ENCODE measurements at places on chromosomes 2 and 18. TPM values are rescaled to one million over a fixed set of nuclear protein-coding genes. Genes with fewer than 3 reads are reported as not detected.
A peak's percentile ranks its signal among the peaks of the same experiment; 100 is the strongest.

GRCh38 chr2:128306081-128306930, 12.4 kb downstream of the HS6ST1 start:
- peak; percentile 70 for DNase-seq

GRCh38 chr2:233290051-233290845, 17.4 kb upstream of the SAG start:
- no peak for DNase-seq

Gene METTL4
- 11.3 TPM for total RNA-seq

- DNase-seq = no peak
Observed at GRCh38 chr18:10161315-10161714, 247.5 kb downstream of the VAPA start.

GRCh38 chr18:3794537-3795348, 344.8 kb downstream of the TGIF1 start:
- DNase-seq = peak; percentile 33

- DNase-seq = no peak
Observed at GRCh38 chr2:105062158-105062557, 24.3 kb downstream of the MRPS9 start.

DNA sequence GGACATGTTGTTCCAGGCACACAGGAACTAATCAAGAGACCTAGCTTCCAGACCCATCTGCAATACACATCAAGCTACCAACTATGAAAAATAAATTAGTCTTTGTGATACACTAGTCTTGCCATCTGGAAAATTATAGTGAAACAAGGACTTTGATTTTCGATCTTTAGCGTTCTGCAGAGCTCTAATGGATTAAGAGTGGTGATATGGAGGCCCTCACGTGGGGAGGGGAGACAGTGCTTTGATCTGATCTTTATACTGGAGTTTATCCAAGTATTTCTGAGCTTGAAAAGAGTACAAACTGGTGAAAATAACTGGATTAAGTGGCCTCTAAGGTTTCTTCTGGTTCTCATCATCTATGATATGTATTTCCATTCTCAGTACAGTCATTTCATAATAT, 273.4 kb upstream of the CDH7 start:
- DNase-seq = no peak

GRCh38 chr2:215746887-215747615, 266.3 kb downstream of the MREG start:
- no peak for DNase-seq

DNA sequence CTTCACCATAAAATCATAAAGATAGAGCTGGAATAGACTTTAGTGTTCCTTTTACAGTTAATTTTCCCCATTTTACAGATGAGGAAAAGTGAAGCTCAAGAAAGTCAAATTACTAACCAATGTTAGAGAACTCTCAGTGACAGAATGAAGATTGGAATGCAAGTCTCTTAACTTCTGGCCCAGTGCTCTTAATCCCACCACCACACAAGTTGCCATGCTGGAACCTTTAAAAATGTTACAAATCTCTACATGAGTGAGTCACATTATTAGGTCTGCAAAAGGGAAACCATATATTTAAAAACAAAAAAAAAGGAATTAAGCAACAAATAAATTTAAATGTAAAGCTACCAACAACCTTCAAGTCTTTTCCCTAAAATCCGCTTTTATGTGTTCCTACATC, 3.5 kb downstream of the NCKAP1 start:
- no peak for DNase-seq

DNA sequence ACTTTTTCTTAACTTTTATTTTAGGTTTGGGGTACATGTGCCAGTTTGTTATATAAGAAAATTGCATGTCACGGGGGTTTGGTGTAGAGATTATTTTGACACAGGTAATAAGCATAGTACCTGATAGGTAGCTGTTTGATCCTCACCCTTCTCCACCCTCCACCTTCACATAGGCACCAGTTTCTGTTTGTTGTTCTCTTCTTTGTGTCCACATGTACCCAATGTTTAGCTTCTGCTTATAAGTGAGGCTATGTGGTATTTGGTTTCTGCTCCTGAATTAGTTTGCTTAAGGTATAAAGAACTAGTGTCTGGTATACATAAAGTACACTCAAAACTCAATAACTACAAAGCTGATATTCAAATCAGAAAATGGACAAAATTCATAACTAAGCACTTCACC, 654.6 kb upstream of the LINC00305 start:
- DNase-seq = no peak

DNA sequence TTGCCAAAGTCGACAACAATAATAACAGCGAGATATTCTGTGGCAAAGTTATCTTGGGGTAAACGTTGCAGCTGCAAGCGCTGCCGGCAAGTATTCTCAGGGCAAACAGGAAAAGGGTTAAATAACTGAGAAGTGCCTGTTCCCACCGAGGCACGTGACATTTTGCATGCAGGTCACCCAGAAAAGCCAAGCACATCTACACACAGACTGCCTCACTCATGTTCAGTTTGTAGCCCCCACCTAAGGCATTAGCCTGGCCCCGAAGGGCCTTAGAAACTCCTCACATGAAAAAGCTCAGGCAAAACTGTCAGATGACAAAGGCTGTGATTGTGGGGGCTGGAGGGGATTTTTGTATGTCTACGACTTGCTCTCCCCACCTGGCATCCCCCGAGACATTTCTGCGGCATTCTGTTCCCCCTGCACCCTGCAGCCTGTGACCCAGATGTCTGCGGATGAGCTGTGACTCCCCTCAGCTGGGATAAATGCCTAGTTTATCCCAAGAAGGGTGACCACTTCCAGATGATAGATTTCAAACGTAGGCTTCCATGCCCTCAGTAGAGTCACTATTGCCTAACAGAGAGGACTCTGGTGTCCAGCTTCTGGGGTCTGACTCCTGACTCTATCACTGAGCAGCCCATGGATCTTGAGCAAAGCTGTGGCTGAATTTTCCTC, 215.2 kb upstream of the SIX2 start:
- DNase-seq = no peak

Gene HOXD12
- total RNA-seq = not detected

GRCh38 chr2:30622452-30622851, 175.4 kb downstream of the LCLAT1 start:
- DNase-seq = no peak

Gene ANKRD53
- total RNA-seq = 2.1 TPM

DNA sequence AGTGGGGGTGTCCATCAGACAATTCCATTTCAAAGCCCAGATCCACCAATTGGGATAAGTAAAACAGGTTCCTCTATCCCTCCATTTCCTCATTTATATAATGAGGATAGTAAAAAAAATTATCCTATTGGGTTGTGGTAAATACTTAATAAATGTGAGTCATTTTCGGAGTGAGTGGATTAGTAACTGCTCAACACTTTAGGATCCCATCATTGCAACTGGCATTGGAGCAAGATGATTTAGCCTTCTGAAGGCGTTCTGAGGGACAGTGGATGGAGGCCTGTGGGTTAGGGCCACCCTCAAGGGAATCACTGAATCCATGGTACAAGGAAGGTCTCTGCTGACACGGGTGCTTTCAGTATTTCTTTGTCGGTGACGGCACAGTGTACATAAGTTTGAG, 108.6 kb upstream of the FZD7 start:
- no peak for DNase-seq

GRCh38 chr18:24799176-24799575, 338.7 kb downstream of the HRH4 start:
- no peak for DNase-seq

Gene COL5A2
- 620 TPM for total RNA-seq

Gene PAX8
- 0.30 TPM for total RNA-seq

DNA sequence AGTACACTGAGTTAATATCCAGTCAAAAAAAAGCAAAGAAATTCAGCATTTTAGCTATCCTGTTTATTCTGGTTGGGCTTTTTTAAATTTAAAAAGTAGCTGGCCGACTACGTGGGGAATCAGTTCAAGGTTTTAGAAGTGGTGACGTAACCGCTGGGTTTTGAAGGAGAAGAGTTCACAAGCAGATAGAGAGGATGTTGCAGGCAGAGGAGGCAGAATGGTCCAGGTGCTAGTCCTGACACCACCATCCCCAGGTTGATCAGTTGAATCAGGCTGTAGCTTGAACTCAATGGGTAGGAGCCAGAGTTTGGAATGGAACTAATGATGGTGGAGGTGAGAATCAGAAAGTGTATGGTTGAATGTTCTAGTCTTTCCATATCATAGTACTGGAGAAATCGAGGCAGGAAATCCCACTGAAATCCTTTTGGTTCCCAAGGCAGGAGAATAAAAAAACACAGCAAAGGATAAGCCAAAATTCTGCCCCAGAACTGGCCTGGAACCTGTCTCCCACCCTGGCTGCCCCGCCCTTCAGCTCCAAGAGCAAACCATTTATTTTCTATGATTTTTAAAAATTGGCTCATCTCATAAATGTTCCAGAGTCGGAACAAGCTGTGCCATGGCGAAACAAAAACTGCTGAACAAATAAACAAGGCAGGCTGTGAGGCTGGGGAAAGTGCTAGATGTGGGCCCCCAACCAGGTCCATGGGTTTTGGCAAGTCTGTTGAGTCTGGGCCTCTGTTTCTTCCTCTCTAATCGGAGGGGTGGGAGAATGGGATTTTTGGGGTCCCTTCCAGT, 44.0 kb downstream of the SLC4A1AP start:
- no peak for DNase-seq

- peak; percentile 21 for DNase-seq
Observed at GRCh38 chr2:26274058-26274613, 29.4 kb downstream of the HADHB start.

- DNase-seq = no peak
Observed at GRCh38 chr2:217033186-217033585, 173.3 kb upstream of the TNP1 start.

Gene LRRTM4
- total RNA-seq = 0.89 TPM

DNA sequence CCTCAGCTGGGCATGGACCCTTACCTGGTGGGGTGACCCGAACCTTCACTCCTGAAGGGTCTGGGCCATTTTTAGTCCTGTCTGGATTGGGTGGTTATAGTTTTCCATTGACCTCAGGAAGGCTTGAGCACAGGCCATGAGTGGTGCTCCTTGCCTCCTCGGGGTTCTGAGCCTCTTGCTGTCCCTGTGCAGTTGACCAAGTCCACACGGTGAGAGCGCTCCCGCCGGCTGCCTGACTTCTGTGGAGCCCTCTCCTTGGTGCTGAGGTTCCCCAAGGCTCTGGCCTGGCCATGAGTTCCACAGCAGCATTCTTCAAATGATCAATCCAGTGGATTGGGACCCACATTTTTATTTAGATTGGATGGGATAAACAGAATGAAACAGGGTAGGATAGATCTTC, 159.5 kb downstream of the SEPTIN10 start:
- no peak for DNase-seq

Gene DYSF
- 23.2 TPM for total RNA-seq

GRCh38 chr18:22800551-22800951, 132.6 kb upstream of the RBBP8 start:
- no peak for DNase-seq

- peak; percentile 8 for DNase-seq
Observed at GRCh38 chr2:226758921-226759640, 40.5 kb downstream of the IRS1 start.

DNA sequence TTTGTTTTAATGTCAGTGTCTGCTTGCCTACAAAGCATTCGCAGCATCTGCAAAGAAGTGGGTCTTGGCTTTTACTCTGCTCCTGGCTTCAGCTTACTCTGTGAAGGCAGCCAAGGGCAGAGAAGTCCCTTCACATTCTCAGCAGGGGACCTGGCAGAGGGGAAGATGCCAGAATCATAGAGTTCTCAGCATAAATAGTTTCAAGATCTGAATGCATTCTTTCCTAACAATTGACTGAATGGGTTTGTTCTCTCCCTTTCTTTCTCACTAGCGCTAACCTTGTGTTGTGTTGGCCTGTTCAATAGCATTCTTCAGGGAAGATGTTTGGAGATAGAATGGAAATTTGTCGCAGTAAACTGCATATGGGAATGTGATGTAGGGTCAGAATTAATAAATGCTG, 106.9 kb downstream of the FARSB start:
- DNase-seq = peak; percentile 30

DNA sequence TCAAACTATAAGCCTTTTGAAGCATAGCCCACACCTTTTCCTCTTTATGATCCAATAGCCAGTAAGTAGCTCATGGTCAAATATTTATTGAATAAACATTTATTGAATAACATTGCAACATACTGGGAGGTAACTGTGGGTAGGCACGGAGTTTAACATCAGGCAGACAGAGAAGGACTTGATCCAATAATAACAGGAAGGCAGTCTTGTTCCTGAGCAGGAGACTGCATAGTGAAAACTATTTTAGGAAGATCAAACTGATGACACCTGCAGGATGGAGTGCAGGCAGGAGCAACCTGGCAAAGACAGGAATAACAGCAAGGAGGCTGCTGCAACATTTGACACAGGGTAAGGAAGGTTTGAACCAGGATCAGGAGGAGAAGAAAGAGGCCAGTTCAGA, 3.1 kb upstream of the DCTN1 start:
- no peak for DNase-seq
